ENCODE measurements at places on chromosomes 5 and 9. TPM values are rescaled to one million over a fixed set of nuclear protein-coding genes. Genes with fewer than 3 reads are reported as not detected.

DNA sequence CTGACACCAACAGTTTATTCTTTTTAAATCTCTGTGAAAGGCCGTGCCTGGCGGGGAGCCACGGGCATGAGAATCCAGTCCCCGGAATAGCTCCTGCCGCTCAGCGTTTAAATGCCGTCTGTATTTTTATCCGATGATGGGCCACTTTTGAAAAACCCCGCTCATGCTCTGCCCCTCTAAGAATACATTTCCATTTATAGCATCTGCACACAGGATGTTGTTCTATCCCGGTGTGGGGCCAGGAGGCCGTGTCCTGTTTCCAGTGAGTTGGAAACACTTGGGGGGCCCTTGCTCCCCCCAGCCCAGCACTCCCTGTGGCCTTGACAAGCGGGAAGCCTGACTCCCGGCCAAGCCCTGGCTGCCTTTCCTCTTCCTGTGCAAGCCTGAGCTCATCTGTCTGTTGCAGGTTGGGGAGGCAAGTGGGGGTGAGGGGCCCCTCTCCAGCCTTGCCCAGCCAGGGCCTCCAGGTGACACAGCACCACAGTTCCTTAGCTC lies 39.0 kb downstream of the ERGIC1 start:
- H3K27me3 ChIP-seq, result no peaks in the 10 kb centered on the region
- H3K36me3 ChIP-seq, result no peaks in the 10 kb centered on the region
- peaks cover 1% of the 10 kb centered on the region for H3K4me1 ChIP-seq
- no peak overlapping the region for H3K4me3 ChIP-seq
- peak; percentile 91 for DNase-seq

DNA sequence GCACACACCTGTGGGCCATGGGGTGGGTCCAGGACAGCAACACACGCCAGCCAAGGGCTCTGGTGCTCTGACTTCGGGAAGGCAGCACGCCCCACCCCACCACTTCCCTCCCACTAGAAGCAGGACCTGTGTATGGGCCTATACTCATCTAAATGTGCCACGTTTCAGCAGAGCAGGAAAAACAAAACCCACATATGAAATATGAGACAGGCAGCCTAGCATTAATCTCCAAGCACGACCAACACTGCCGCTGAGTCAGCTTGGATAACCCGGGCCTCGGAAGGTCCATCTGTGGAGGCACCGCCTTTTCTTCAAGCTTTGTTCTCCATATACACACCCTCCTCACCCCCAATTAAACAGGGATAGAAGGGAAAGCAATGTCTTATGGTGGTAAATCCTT lies 203.1 kb downstream of the ROR2 start:
- no peak overlapping the region for H3K4me3 ChIP-seq
- no peak overlapping the region for H3K27ac ChIP-seq
- no peak for DNase-seq
- no peaks in the 10 kb centered on the region for H3K4me1 ChIP-seq

DNA sequence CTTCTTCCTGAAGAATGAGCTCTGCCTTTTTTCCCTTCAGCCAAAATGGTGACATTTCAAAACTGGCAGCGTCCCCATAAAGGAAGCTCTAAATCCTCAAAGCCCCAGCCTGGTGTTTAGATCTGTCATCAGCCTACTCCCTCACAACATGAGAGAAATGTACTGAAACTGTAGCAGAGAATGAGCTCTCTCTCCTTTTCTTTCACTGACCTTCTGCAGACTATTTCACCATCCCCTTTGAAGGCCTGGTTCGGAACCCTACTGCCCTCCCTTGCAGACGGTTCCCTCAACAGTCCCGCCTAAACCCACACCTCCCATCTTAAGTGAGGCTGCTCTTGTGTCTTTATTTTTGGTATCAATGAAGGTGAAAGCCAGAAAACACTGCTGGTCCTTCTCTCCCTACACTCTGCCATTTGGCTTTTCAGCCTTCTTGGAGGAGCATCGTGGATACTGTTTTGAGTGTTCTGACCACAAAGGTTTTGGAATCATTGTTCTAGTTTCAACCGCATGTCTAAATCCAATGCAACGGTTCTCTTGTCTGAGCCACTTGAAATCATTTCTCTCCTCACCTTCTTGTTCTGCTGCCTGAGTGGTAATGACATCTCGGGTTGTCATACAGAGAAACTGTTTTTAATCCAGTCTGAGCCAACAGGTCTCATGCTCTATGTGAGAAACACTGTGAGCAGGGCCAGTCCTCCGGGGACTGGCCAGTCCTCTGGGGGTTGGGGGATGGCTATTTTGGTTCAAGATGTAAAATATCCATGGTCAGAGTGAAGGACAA lies 39.0 kb downstream of the ITK start:
- H3K4me3 ChIP-seq, result no peak overlapping the region
- H3K36me3 ChIP-seq, result no peaks in the 10 kb centered on the region
- no peaks in the 10 kb centered on the region for H3K4me1 ChIP-seq
- no peaks in the 10 kb centered on the region for H3K27me3 ChIP-seq

DNA sequence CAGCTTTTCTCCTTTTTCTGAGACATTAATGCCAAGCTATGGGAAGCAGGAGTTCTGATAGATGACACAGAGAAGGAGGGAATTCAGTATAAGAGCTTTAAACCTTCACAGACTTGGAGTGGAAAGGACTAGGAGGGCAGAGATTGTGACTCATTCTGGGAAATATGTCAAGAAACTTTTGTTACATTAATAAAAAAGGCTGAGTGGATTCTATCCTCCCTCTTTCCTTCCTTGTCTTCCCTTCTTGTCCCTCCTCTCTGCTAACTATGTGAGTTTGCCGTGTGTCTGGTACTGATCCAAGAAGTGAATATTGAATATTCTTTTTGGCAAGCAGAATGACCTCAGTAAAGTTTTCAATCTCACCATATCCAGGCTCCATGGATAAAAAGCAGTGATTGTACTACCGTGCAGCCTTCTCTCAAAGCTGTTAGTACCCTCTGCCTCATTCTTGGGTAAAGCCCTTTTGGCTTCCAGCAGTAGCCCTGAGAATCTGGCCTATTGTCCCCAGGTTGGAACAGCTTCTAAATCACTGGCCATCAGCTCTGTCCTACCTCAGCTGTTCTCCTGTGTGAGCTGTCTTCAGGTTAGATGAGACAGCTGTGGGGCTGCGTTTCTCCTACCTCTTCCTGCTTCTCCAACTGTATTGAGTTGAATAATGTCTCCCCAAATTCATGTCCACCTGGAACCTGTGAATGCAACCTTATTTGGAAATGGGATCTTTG lies 73.9 kb downstream of the ATG10 start:
- no peak for DNase-seq
- H3K36me3 ChIP-seq, result no peaks in the 10 kb centered on the region
- no peak overlapping the region for H3K27ac ChIP-seq
- H3K4me3 ChIP-seq, result no peak overlapping the region
- H3K4me1 ChIP-seq, result peaks cover 5% of the 10 kb centered on the region

DNA sequence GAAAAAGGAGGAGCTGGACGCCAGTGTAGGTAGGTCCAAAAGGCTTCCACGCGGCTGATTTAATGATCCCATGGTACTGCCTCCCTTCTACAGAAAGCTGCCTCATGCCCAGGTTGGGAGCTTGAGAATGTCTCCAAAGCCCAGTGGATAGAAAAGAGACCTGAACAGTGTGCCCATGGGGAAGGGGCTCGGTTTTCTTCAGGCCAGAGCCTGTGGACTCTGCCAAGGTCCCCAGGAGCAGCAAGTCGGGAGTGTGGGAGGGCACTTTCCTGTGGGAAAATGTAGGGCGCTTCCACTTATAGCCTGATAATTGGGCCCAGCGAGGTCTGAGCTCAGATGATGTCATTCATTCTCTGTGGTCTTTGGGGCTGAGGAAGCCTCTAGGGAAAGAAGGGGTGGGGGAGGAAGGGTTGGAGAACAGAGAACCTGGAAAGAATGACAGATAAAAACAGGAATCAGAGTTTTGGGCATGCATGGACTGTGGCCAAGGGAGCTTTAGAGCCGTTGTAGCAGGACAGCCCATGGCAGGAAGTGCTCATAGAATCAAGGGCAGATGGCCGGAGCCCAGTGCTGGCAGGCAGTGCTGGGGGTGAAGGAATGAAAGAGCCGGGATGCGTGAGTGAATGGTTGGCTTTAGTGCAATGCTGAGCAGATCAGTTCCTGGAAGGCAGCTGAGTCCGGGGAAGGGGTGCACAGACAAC lies 42.5 kb upstream of the SH3PXD2B start:
- no peaks in the 10 kb centered on the region for H3K27me3 ChIP-seq
- H3K27ac ChIP-seq, result no peak overlapping the region
- H3K4me1 ChIP-seq, result no peaks in the 10 kb centered on the region
- no peak overlapping the region for H3K4me3 ChIP-seq
- H3K36me3 ChIP-seq, result no peaks in the 10 kb centered on the region
- peak; percentile 84 for DNase-seq

- H3K4me1 ChIP-seq, result no peaks in the 10 kb centered on the region
- no peaks in the 10 kb centered on the region for H3K36me3 ChIP-seq
- no peak overlapping the region for H3K4me3 ChIP-seq
- no peaks in the 10 kb centered on the region for H3K27me3 ChIP-seq
- DNase-seq, result no peak
These were observed 48.9 kb downstream of the FAM174A start for GRCh38 chr5:100584069-100584468.

DNA sequence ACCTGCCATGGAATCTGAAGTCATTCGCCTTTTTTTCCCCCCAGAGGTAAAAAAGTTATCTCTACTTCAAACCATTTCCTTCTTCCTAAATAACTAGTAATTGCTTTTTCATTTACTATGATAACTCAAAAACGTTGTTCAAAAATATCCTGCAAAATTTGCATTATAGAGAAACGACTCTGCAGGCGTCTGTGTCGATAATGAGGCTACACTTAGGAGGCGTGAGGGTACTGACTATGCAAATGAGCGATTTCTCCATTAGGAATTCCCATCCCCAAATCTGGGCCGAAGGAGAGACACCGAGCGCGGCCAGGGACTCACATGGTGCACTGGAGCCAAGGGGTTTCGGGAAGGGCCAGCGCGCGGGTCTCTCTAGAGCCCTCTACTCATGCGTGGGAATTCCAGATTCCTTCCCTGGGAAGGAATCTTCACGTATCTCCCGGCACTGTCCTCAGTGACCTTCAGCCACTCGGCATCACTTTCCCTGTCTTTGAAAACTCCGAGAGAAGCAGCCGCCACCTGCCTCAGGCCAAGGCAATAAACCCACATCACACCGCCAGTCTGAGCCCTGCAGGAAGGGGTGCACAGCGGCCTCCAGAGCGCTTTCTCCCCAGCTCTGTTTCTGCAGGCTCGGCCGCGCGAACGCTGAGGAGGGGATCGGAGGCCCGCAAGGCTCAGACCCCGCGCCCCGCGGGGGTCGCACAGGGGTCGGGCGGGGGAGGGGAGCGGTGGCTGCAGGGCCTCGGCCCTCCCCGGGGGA lies 718 bp upstream of the DENND4C start:
- peak overlapping the region; percentile 97 for H3K4me3 ChIP-seq
- peak; percentile 80 for DNase-seq
- H3K36me3 ChIP-seq, result no peaks in the 10 kb centered on the region
- no peaks in the 10 kb centered on the region for H3K27me3 ChIP-seq

GRCh38 chr5:36444582-36445418 lies 143.1 kb upstream of the RANBP3L start:
- H3K36me3 ChIP-seq, result no peaks in the 10 kb centered on the region
- H3K4me3 ChIP-seq, result no peak overlapping the region
- no peaks in the 10 kb centered on the region for H3K27me3 ChIP-seq

- DNase-seq, result no peak
- no peaks in the 10 kb centered on the region for H3K27me3 ChIP-seq
- H3K36me3 ChIP-seq, result peaks cover 2% of the 10 kb centered on the region
- H3K4me1 ChIP-seq, result no peaks in the 10 kb centered on the region
- no peak overlapping the region for H3K27ac ChIP-seq
- no peak overlapping the region for H3K4me3 ChIP-seq
These were observed 28.9 kb downstream of the DCP2 start for GRCh38 chr5:113005454-113005853.

DNA sequence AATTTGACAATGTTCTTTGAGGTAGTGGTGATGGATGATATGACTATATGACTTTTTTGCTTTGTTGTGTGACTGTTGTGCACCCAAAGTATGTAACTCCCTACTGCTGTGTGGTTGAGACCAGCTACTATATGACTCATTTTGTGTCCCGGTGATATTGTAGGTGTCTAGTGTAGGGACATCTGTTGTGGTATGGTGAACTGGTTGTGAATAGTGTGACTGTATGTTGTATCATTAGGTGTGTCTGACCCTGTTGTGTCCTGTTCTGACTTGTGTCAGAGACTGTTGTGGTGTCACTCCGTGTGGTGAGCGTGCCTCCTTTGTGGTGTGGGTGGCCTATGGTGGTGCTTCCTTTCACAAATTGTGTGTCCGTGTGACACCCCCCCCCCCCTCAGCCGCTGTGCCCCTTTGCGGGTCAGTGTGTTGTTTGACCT lies 11.2 kb upstream of the CXXC5 start:
- no peaks in the 10 kb centered on the region for H3K36me3 ChIP-seq
- H3K27ac ChIP-seq, result no peak overlapping the region
- DNase-seq, result no peak
- peaks cover 2% of the 10 kb centered on the region for H3K4me1 ChIP-seq
- no peaks in the 10 kb centered on the region for H3K27me3 ChIP-seq
- H3K4me3 ChIP-seq, result peak overlapping the region; percentile 52

- no peak overlapping the region for H3K4me3 ChIP-seq
- H3K27me3 ChIP-seq, result no peaks in the 10 kb centered on the region
- no peaks in the 10 kb centered on the region for H3K36me3 ChIP-seq
- DNase-seq, result no peak
- H3K4me1 ChIP-seq, result no peaks in the 10 kb centered on the region
- no peak overlapping the region for H3K27ac ChIP-seq
These were observed 13.5 kb upstream of the NIPAL4 start for GRCh38 chr5:157446412-157446935.

TCOF1 gene
- 27.8 TPM for total RNA-seq

PCDHB11 gene
- total RNA-seq, result 15.3 TPM

PCDHA9 gene
- total RNA-seq, result 0.36 TPM

MYMK gene
- not detected for total RNA-seq

DOCK2 gene
- 53.7 TPM for total RNA-seq

Data from aorta (tissue), 5 donors.